Effector CD8-positive, alpha-beta T cell (primary cell): ENCODE measurements at places on chromosomes 11 and 22.
A peak's percentile ranks its signal among the peaks of the same experiment; 100 is the strongest.

DNA sequence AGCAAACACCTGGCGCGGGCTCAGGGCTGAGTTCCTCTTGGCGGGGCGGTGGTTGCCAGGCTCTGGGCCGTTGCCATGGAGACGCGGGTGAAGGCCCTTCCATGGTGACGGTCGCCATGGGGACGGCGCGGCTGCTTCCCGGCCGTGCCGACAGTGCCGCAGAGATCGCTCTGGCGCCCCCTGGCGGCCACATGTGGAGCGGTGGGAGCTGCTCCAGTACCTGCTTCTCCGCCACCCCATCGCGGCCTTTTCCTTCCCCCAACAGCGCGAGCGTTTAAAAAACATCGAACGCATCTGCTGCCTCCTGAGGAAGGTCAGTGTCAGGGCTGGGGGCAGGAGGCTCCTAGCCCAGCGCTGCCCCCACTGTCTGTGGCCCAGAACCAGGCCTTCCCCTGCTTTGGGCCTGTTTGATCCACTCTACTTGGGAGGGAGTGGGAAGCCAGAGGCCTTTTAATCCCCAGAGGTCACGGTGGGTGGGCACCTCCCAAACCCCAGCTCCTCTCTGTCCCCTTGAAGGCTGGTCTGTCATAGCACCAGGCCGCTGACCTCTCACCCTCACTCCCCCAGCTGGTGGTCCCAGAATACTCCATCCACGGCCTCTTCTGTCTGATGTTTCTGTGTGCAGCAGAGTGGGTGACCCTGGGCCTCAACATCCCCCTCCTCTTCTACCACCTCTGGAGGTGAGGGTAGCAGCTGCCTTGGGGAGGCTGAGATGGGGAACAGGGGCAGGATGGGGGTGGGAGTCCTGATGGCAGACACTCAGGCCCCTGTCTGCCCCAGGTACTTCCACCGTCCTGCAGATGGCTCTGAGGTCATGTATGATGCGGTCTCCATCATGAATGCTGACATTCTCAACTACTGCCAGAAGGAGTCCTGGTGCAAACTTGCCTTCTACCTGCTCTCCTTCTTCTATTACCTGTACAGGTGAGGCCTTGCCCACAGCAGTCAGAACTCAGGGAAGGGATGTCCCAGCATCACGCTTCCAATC lies 4.8 kb downstream of the CNIH2 start:
- peak; percentile 99 for DNase-seq

GRCh38 chr11:94002226-94002625 lies 18.9 kb upstream of the HEPHL1 start:
- DNase-seq = no peak

DNA sequence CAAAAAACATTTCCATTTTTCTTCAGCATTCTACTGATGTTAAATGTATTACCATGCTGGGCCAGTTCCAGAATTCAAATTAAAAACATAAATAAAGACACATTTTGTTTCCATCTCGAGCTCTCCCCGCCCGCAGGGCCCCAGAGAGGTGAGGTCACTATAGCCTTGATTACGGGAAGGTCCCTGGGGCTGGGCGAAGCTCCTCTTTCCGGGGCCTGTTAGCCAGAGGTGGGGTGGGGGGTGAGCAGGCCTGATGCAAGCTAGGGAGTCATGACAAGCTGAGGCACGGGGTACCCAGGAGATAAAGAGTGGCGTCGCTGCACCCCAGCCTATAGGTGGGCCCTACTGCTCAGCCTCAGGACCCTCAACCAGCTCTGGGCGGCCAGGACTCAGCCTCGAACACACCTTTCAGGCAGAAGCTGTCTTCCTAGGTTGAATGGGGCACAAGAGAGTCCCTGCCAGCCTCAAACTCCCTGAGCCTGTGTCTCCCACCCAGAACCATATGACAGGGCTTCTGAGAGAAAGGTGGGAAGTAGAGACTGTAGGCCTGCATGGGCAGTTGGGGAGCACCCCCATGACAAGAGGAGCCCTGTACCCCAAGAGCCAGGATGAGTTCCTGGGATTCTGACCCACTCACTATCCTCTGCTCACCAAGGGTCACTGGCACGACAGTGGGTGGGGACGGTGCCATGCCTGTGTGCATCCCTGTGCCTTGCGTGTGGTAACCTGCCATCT lies 34.8 kb downstream of the KCNQ1OT1 start:
- DNase-seq = no peak

DNA sequence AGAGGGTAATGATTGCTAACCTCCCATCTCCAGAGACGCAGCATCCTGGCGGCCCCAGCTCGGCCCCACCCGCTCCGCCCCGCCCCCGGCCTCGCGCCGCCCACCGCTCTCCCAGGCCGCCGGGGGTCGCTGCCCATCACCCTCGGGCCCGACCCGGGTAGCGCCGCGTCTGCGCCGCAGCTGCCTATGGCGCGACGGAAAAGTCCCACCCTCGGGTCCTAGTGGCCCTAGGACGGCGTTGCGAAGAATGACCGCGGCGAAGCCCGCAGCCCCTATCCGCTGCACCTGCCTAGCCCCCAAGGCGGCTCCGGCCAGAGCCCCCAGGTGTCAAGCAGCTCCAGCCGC lies 457 bp downstream of the CPSF7 start:
- peak; percentile 63 for DNase-seq

GRCh38 chr11:1853376-1854131 lies 670 bp downstream of the LSP1 start:
- no peak for DNase-seq

GRCh38 chr11:76592961-76593360 lies 77.6 kb downstream of the LRRC32 start:
- DNase-seq = no peak

GRCh38 chr11:127345819-127346459 lies 345.4 kb upstream of the KIRREL3 start:
- DNase-seq = no peak

GRCh38 chr11:43532041-43532440 lies 148.5 kb upstream of the HSD17B12 start:
- DNase-seq = no peak

DNA sequence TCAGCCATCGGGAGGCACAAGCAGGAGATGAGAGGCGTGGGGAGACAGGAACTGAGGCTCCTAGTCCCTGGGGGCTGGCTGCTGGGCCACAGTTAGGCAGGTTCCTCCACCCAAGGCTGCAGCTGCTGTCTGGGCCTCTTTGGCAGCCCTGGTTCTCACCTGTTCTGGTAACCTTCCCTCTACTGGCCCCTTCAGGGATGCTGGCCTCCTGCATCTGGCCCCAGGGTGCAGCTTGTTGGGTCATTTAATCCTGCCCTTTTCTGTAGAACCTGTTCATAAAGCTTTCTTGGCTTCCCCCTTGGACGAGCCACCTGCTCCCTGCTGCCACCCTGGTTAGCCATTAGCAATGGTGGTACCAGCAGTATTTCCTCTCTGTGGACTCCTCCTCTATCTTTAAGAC lies 5.5 kb downstream of the USH1C start:
- no peak for DNase-seq

DNA sequence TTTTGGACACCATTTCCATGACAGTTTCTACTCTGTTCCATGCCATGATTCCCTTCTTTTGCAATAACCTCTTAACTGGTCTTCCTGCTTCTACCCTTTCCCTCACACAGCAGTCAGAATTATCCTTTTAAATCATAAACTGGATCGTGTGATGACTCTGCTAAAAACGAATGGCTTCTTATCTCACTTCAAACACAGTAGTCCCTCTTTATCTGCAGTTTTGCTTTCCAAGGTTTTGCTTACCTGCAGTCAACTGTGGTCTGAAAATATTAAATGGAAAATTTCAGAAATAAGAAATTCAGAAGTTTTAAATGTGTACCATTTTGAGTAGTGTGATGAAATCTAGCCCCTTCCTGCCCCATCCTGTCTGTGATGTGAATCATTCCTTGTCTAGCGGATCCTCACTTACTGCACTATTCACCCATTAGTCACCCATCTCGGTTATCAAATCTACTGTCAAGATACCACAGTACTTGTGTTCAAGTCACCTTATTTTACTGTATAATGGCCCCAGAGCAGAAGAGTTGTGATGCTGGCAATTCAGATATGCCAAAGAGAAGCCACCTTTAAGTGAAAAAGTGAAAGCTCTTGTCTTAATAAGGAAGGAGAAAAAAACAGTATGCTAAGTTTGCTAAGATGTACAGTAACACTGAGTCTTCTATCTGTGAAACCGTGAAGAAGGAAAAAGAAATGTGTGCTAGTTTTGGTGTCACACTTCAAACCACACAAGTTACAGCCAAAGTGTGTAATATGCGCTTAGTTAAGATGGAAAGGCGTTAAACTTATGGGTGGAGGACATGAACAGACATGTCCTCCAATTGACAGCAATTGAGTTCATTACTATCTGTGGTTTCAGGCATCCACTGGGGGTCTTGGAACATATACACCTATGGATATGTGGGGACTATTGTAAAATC lies 283.0 kb downstream of the DDX10 start:
- no peak for DNase-seq

- DNase-seq = no peak
Observed at GRCh38 chr22:22099833-22100812, 117.5 kb upstream of the TOP3B start.

DNA sequence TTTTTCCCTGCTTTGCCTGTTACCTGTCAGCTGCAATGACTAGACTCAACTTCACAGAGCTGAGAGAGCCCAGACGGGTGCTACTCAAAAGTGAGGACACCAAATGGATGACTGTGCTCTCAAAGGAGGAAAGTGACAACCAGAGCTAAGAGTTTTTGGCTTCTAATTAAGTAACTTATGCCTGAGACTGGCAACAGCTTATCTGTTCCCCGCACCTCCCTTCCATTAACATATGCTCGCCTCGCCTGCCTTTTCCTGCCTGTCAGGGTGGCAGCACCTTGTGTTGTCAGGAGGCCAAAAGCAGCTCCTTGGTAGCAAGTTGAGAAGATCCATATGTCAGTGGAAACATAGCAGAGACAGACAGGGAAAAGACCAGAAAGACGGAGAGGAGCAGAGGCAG lies 573.9 kb upstream of the KIRREL3 start:
- no peak for DNase-seq

DNA sequence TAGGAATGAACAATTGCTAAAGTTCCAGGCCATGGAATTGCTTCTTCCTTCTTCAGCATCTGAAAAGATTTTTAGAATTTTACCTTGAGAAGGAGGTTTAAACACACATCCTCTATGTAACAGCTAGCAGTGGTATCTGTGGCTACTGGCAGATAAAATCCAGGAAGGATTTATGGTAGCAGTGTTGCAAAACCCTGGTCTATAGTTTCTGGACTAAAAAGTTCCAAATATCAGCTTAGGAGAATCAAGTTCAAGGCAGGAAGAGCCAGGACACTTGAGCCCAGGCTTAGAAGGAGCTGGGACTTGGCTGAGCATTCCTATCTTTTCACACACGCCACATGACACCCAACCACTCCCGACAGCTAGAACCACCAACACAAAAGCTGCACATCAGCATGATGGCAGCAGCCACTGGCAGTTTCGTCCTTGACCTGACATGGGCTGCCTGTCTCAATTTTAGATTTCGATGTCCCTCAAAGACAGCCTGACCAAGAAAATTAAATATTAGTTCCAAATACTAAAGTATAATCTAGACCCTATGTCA lies 14.1 kb downstream of the LARGE2 start:
- no peak for DNase-seq

DNA sequence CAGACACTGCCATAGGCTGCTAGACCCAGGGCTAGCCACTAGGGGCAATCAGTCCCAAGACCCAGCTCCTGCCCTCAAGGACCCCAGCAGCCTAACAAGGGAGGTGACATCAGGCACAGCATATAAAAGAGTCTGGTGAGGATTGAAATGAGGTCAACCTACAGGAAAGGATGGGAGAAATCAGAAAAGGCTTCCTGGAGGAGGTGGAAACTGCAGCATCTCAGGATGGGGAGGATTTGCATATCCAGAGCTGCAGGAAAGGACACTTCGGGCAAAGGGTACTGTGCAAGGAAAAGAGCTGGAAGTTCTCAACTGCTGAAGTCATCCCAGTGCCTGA lies 2.9 kb upstream of the ARFGAP2 start:
- no peak for DNase-seq

DNA sequence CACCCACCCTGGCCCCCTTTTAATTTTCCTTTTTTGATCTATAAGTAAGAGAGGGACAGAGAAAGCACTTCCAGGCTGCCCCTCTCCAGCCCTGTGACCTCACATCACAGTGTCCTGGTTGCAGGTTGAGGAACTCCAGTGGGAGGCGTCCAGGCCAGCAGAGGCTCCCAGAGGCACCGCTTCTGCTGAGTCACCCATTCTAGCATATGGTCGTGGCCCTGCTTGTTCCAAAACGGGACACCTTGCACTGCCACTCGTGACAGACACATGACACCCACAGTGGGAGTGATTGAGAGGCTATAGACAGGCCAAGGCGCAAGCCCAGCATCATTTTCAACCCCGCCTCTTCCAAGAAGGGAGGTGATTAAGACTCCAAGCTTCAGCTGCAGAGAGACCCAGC lies 16.0 kb upstream of the TMPRSS4 start:
- no peak for DNase-seq

DNA sequence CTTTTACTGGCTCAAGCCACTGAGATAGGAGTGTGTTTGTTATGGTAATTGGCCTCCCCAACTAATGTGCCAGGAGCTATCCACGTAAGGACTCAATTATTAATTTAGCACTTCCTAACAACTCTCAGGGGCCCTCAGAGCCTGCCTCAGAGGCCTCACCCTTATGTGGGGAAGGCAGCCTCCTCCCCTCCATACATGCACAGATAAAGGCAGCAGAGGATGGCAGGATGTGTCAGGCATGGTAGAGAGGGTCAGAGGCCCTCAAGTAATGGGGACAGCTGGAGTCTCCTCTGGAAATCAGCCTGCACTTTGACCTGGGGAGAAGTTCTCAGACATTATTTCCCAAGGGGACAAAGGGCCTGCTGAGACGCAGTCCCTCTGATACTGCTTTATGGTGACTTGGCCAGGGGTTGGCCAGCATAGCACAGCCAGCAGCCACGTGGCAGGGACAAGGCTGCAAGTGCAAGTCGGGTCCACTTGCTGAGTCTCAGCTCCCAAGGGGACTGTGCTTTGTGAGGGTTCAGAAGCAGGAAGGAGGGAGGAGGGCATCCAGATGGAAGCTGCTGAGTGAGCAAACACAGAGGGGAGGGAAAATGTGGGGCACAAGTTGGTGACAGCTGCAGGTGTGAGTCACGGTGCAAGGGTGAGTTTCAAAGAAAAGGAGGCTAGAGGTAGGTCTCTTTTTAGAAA lies 17.0 kb downstream of the MOGAT2 start:
- DNase-seq = no peak

GRCh38 chr11:93740730-93741093 lies 583 bp downstream of the TAF1D start:
- DNase-seq = peak; percentile 33

DNA sequence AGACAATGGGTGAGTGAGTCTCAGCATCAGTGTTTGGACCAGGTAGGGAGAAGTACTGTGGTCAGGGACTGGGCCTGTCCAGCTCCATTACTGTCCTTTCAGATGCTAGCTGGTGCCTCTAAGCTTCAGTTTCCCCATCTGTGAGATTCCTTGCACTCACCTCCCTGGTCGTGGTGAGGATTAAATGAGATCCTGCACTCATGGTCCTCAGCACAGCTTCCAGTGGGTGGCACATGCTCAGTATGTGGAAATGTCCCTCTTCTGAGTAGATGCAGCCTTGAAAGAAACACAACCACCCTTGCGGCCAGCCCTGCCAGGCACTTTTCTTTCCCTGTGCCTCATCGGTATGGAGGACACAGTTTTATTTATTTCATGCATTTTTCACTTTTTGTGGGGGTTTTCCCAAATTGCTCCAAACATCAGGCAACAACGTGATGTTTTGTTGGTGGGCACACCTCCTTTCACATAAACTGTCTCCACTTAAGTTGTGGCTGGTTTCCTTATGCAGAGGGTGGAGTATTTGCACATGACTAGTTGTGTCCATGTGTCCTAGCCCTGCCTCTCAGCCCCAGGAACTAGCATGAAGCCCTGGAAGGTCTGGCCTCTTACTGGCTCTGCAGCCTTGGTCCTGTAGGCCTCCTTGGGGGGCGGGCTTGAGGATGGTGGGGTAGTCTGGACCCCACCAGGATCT lies 1.1 kb downstream of the LZTR1 start:
- no peak for DNase-seq

- no peak for DNase-seq
Observed at GRCh38 chr11:101445761-101446160, 138.0 kb downstream of the TRPC6 start.
